Gastroesophageal sphincter (tissue), 4 donors: ENCODE measurements at places on chromosomes 3 and 15. TPM values are rescaled to one million over a fixed set of nuclear protein-coding genes. Genes with fewer than 3 reads are reported as not detected.

GRCh38 chr15:91412138-91412928, 312.3 kb downstream of the SV2B start:
- no peak for ATAC-seq

DNA sequence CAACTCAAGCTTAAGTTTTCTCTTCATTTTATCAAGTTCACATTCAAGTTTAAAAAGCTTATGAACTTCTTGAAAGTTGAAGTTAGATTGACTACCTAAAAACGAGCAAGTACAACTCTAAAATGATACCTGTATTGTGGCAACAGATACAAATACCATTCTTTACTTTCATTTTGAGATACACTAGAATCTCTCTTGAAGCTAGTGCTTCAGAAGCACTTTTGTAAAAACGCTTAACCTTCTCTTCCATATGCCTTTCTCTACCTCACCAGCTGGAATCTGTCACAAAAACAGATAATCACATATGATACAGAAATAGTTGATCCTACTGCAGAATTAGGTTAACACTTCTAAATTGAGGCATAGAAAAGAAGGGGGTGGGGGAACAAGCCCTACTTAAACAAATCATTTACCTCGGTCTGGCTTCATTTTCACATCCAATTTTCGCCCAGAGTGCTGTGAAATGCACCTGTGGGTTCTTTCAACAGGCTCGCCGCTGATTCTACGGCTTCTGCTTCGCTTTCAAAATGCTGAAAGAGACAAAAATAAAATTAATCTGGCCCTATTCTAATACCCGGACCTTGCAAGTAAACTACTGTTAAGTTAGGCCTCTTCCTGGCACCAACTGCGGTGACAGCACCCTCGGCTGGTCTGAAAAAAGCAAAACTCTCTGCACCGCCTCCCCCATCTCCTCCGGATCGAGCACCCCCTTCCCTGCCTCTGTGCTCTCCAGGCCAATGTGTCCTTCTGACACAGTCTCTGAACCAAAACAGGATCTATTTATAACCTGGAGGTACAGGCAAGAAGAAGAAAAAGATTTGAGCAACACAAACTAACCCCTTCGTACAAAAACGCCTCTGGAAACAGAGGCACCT, 1.4 kb downstream of the ATOSA start:
- ATAC-seq, result peak; percentile 36

- ATAC-seq, result no peak
Measured at GRCh38 chr3:146050691-146051090, 110.3 kb downstream of the PLOD2 start.

DNA sequence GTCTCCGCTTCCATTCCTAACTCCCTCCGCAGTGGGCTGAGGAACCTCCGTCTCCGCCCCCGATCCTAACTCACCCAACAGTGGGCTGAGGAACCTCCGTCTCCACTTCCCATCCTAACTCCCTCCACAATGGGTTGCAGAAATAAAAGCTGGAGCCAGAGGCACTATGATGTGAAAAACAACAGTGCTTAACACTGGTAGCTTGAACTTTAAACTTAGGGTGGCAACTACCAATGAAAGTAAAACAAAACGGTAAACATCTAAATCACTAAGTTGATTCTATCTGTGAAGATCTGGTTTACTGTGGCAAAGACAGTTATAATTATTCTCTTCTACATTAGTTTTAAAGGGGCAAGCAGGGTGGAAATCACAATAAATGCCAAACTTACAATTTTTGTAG, 25.9 kb upstream of the GP5 start:
- ATAC-seq, result no peak

DNA sequence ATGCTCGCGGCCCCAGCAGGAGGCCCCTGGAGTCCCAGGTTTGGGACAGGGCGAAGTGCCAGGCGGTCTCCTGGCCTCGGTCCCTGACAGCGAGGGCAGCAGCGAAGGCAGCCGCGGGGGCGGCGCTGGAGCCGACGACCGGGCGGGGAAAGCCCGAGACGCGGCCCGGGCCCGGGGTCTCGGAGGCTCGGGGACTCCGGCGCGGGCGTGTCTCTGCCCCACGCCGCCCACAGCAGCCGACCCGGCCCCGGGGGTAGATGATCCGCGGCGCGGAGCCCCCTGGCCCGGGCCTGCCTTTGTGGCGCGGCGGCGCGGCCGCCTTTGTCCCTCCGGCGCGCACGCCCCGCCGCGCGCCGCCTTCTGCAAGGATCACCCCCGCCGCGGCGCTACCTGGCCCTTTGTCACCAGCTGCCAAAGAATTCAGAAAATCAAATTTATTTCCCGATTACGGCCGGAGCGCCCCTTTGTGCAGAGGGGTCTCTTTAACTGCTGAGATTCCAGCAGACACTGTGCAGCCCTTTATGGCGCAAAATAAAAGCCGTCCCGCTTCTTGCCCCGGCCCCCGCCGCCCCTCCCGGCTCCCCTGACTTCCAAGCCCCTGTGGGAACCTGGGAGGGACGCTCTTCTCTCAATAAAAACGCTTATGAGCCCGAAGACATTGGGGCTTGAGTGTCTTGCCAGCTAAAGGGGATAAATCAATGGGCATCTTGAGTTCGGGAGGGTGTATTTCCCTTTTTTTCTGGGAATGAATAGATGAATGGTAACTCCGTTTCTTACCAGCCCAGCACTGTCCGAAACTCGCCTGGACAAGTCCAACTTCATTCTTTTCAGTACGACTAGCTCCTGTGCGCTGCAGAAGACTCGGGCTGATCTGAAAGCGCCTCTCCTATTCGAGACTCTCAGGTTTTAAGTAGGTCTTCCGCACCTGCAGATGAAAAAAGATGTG, 68.4 kb downstream of the HES1 start:
- no peak for ATAC-seq

DNA sequence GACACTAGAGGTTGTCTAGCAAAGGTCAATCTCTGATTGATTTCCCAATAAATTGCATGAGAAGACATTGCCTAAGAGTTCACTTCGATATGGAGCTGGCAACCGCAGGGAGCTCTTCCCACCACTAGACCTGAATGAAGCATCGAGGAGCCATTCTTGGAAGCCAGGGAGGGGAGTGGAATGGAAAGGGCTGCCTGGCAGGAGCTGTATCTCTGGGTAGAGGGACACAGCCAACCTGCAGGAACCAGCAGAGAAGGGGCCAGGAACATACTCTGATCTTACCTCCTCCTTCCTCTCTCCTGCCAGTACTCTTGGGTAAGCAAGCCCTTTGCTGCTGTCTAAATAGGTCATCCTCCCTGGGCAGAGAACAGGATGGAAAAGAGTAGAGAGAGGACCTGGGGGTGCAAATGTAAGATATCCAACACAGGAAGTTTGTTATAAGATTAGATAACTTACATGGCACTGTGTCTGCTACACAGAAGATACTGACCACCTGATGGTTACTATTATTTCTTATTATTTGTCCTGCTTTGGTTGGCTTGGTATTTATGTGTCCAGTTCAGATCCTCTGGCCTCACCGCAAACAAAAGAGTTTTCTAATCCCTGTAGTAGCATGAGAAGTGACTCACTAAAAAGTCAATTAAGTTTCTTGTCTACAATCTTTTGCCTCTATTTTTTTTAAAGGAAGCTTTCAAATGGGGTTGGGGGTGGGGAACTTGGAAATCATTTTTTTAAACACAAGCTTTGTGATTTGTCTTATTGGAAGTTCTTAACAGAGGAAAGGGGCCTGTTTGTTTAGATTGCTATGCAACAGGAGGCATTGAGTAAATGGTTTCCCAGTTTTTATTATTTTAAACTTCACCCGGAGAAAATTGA, 156.7 kb upstream of the TSC22D2 start:
- ATAC-seq, result peak; percentile 29

DNA sequence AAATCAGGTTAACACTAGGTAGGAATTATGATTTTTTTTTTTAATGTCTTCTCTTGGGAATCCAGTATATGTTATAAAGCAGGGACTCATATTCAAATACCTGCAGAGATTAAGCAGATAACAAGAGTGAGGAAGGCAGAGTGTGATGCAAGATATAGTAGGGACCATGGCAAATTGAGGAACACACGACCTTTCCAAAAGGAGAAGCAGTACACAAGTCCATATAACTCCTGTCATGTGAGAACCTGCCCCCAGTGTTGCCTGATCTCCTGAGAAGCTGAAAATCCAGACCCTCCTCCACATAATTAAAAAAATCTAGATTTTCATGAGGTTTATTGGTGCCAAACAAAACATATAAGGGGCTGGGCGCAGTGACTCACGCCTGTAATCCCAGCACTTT, 3.6 kb downstream of the RFC4 start:
- ATAC-seq, result no peak

GRCh38 chr3:183533412-183534132, 21.9 kb downstream of the KLHL6 start:
- ATAC-seq, result no peak

GRCh38 chr3:25597535-25598101, 67.1 kb downstream of the TOP2B start:
- no peak for ATAC-seq

DNA sequence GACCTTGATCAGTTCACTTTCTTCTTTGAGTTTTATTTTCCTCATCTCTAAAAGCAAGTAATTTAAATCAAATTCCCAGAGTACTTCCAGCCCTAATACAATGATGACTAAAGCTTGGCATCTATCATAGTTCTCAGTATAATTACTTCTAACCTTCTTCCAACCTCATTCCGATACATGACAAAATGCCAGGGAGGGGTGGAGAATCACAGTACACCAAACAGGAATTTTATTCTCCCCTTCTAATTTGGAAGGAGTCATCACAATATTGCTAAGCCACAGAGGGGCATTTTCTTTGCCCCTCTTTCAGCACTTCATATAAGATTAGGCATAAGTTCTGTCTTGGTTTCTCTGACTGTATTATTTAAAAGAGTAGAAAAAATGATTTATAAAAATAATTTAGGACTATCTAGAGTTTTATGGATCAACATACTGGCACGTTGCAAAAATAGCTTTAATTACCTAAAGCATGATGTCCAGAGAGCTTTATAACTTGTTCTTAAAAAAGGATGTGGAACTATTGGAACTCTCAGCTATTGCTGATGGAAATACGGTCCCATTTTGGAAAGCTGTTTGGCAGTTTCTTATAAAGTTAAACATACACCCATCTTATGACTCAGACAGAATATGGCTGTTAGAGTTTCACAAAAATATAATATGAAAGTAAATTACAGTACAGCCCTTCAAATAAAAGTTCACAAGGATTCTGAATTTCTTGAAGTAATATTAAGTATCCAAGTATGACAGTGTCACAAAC, 86.9 kb upstream of the UBE2E2 start:
- no peak for ATAC-seq

DNA sequence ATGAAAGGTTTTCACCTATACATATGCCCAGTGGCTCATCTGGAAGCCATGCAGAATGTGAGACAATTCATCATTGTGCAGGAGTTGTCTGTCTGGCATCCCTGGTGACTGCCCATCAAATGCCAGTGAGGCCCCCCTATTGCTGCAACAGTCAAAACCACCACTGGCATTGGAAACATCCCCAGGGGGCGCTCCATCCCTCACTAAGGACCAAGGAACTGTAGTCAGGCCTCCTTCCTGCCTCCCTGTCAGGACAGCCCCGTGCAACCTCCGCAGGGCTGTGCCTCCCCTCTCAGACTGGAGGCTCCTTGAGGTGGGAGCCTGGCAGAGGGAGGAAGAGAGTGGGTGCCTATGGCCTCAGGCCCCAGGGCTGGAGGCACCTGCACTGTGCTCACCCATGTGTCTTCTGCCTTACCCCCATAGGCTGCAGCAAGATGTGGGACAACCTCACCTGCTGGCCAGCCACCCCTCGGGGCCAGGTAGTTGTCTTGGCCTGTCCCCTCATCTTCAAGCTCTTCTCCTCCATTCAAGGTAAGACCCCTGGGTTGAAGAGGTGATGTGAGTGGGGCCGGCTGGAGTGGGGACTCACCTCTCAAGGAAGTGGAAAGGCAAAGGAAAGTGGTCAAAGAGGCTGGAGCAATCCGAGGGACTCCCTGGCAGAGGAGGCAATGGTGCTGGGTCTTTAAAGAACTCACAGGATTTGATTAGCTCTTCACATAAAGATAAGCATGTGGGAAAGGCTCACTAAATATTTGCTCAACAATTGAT, 16.5 kb downstream of the VIPR1 start:
- ATAC-seq, result no peak

- no peak for ATAC-seq
Measured at GRCh38 chr15:94263341-94264273, 32.2 kb downstream of the MCTP2 start.

- ATAC-seq, result no peak
Measured at GRCh38 chr3:197329382-197329781, 31.0 kb upstream of the DLG1 start.

DNA sequence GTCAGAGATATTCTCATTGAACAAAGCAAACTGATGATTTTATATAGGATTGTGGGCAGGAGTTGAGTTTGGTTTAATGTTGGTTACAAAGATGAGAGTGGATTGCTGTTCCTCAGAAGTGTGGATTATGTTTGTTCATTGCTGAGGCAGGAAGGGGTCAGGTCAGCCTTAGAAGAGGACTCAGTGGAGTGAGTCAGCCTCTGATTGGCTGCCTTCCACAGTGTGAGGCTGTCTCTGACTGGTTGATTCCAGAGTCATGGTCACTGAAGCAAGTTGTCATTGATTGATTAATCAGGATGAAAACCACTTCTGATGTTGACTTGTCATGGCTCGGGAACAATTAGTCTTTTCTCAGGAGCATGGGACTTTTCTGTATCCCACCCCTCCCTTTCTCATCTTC, 36.2 kb downstream of the KBTBD12 start:
- no peak for ATAC-seq

DNA sequence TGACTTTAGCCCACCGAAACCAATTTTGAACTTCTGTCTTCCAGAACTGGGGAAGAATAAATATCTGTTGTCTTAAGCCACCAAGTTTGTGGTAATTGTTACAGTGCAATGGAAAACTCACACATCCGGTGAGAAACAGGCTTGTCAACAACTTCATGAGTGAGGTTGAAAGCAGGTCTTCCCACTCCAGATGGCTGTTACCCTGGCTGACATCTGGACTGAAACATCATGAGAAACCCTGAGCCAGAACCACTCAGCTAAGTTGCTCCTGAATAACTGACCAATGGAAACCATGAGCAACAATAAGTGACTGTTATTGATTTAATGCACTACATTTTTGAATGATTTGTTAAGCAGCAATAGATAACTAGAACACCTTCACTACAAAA, 10.3 kb downstream of the ACSBG1 start:
- no peak for ATAC-seq

DNA sequence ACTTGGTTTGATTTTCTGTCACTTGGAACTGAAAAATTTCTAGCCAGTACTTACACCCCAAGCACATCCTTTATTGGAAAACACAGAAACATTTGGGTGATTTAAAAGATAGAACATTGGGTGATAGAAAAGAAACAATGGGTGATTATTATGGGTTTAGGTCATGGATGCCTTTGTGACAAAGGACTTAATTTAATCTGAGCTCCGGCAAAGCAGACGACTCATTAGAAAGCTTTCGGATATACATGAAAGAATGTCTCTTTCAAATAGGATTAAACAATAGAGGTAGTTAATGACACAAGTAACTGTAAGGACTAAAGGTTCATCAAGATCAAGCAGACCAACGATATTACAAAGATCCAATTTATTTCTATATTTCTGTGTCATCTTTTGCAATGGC, 37.3 kb upstream of the CNTN4 start:
- ATAC-seq, result no peak

GRCh38 chr3:195075941-195076875, 194.8 kb downstream of the XXYLT1 start:
- ATAC-seq, result no peak

GPR176 gene
- total RNA-seq, result 5.3 TPM

LXN gene
- total RNA-seq, result 4.0 TPM

TNFAIP8L3 gene
- 19.8 TPM for total RNA-seq

GOLGA8T gene
- not detected for total RNA-seq

RHO gene
- total RNA-seq, result not detected

LTF gene
- 1.2 TPM for total RNA-seq

GUCA1C gene
- not detected for total RNA-seq

CASR gene
- total RNA-seq, result not detected

TMC3 gene
- 0.81 TPM for total RNA-seq

SLC9A9 gene
- total RNA-seq, result 12.8 TPM

CACNA2D3 gene
- total RNA-seq, result 2.3 TPM
